Fibroblast of villous mesenchyme (primary cell): ENCODE measurements at places on chromosomes 3 and 15. TPM values are rescaled to one million over a fixed set of nuclear protein-coding genes. Genes with fewer than 3 reads are reported as not detected.
A peak's percentile ranks its signal among the peaks of the same experiment; 100 is the strongest.

GRCh38 chr15:80697075-80697685 is 2.1 kb downstream of the ABHD17C start:
- DNase-seq = no peak

GRCh38 chr3:83048556-83048955 is 1287.1 kb upstream of the GBE1 start:
- DNase-seq = no peak

DNA sequence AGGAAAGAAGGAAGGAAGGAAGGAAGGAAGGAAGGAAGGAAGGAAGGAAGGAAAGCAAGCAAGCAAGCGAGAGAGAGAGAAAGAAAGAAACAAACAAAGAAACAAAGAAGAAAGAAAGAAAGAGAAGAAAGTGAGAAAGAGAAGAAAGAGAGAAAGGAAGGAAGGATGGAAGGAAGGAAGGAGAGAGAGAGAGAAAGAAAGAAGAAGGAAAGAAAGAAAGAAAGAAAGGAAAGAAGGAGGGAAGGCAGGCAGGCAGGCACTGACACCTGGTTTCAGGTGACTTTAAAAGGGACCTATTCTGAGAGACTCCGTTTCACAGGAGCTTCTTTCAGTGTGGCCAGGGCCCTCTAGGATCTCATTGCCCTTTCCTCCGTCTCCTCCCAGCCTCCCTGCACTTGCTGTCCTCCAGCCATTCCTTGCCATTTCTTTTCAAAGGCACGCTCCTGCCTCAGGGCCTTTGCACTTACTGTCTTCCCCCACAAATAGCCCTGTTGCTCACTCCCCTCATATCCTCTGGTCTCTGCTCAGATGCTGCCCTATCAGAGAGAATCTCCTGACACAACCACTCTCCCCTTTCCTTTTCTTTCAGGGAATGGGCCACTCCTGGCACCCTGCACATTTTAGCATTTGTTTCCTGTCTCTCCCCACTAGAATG is 31.5 kb downstream of the IL12A start:
- no peak for DNase-seq

- peak; percentile 78 for DNase-seq
Measured at GRCh38 chr15:89665449-89666181, 10.3 kb upstream of the KIF7 start.

PATL2 gene
- 0.86 and 0.97 TPM in 2 replicates for total RNA-seq

ACSBG1 gene
- under 0.01 TPM in 1 of 2 replicates, not detected in the other for total RNA-seq
